Ovary (tissue), 10 donors: ENCODE measurements at places on chromosomes 16 and 17. TPM values are rescaled to one million over a fixed set of nuclear protein-coding genes. Genes with fewer than 3 reads are reported as not detected.

COG4 gene
- 36.3 TPM for total RNA-seq

PDILT gene
- total RNA-seq: not detected

NPIPA8 gene
- total RNA-seq: 1.1 TPM

DNA sequence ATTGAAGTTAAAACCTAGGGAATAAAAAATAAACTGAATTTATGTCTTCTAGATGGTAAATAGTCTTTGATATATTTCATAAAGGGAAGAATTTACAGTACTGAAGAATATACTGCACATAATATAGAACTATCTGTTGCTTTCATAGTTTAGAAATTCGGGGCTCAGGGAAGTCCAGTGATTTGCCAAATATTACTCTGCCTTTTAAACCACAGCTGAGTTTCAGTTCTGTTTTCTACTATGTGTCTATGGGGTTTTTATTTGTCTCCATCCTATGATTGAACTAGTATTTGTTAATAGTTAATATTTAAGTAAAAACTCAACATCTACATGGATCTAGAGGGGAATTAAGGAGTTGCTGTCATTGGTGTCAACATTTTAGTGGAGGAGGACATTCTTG is 715.0 kb upstream of the CDH8 start:
- no peak for DNase-seq

- DNase-seq: no peak
Measured at GRCh38 chr16:86649875-86650274, 71.5 kb downstream of the FOXL1 start.
